ENCODE measurements at places on chromosomes 12 and 14.

DNA sequence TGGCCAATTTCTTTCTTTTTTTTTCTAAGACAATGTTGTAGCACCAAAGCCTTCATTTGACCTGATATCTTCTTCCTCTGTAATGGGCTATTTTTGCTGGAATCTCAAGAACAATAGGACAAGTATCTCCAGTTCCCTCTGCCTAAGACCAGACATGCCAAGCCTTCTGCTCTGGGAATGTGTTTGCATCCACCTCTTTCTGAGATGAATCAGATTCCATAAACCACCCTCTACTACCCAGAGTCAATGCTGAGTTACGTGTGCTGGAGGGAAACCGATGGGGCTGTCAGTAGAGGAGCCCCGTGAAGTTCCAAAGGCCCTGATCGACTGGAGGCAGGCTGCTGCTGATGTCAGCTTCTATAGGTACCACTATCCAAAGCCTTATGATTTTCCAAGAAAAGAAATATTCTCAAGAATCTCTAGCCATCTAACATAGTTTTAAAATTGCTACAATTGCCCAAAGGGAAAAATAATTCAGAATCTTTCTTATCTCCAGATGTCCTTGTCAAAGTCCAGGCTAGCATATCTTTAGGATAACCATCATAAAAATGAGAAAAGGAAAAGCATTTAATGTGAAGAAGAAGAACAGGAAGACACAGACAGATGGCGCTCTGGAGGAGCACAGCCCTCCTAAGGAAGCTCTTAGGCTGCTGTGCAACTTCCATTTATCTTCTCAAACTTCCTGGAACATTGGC lies 101.9 kb downstream of the SLC8A3 start:
- no peak for DNase-seq

- DNase-seq, result no peak
These were observed 65.1 kb upstream of the KTN1 start for GRCh38 chr14:55514819-55515490.

DNA sequence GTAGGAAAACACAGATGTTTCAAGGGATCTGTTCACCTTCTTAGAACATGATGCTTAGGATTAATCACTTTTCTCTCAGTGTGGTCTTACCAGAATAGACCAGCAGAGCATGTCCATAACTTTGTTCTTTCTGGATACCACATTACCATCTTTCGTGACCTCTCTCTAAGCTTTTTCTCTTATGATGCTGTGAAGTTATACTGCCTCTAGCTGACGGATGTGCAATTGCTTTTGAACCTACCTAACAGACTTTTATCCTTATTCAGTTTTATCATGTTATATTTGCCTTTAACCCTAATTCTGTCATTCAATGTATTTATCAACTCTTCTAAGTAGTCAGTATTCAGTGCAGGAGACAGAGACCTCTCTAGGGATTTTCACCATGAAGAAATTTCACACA lies 246.7 kb downstream of the DACT1 start:
- no peak for DNase-seq

GRCh38 chr12:92929983-92930382 lies 888 bp upstream of the EEA1 start:
- DNase-seq, result no peak

- no peak for DNase-seq
These were observed 44.6 kb downstream of the NINJ2 start for GRCh38 chr12:618605-619004.

GRCh38 chr14:79758985-79759384 lies 452.3 kb downstream of the DIO2 start:
- DNase-seq, result no peak

DNA sequence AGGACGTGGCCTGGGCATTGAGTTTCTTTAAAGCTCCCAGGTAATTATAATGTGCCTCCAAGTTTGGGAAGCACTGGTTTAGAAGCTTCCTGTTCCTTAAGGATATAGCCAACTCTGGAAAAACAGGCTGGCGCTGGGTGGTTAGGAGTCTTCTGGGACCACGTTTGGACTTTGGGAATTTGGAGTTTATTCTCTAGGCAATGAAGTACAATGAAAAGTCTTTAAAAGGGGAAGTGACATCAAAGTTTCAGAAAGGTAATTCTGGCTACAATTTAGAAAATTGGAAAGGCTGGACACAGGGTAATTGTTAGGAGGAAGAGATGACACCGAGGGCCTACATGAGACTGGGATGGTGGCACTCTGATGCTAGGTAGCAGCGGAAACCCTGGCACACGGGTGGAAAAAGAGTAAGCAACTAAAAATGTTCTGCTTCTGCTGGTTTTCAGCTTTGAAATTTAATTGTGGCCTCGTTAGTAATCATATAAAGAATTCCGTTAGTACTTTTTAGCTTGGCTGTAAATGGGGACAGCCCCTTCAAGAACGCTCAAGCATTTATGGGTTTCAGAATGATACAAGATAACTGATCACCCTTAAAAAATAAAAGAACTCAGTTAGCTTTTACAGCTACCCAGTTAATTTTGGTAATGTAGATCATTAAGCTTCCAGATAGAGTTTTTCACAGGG lies 12.7 kb upstream of the DCP1B start:
- no peak for DNase-seq

- no peak for DNase-seq
These were observed 231.4 kb downstream of the PCNX1 start for GRCh38 chr14:71138448-71139293.

- no peak for DNase-seq
These were observed 755 bp upstream of the ATF7IP start for GRCh38 chr12:14364583-14365271.

All from SHP77 treated with DMSO at 0.1 percent for 48 hours (cell line).